ENCODE measurements at places on chromosomes 5 and 9.

GRCh38 chr9:132531710-132532570, 50.5 kb upstream of the BARHL1 start:
- no peak for DNase-seq

DNA sequence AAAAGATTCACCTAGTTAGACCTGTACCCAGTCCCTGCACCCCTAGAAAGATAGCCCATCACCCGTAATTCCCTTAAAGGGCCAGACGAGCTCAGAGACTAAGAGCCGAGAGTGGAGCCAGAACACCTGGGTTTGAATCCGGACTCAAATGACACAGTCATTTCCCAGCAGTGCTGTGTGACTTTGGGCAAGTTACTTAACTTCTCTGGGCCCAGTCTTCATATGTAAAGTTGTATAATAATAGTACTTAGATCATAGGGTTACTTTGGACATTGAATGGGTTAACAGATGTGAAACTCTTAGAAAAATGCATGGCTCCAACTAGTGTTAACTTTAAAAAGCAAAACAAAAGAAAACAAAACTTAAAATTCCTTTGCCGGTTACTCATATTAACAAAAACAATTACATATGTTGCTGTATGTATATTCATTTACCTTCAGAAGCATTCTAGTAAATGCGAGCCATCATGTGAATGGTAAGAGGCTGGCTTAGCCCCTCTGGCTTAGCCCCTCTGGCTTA, 40.4 kb upstream of the RASGRF2 start:
- no peak for DNase-seq

GRCh38 chr9:29575219-29575618, 2001.9 kb upstream of the C9orf72 start:
- DNase-seq: no peak

DNA sequence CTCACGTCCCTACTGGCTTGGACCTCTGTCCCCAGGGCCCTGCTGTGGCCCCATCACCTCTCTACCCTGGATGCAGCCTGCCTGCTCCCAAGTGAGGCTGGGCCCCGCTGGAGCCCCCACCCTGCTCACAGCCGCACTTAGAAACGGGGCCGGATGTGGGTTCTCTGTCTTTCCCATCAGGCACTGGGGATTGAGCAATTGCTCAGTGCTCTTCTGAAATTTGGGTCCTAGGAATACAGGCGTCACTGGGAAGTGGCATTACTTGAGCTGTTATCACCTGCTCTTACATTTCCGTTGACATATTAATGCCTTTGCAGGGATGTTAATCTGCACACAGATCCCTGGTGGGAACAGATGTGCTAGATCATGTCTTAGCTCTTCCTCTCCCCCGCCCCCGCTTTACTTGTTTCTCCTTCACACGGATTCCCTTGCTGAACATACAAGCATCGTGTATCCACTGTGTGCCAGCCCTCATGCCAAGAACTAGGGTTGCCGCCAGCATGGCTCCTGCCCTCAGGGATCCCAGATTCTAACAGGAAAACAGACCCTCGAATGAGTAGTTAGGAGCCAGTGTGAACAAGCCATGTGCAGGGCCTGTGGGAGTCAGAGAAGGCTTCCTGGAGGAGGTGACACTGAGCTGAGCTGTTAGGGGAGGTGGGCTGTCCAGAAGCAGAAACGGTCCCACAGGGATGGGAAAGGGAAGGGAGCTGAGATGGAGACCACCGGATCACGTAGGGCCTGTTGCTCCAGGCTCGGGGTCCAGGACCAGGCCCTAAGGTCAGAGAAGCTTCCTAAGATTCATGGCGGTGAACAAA, 65.1 kb downstream of the NEK6 start:
- DNase-seq: no peak

- DNase-seq: no peak
Measured at GRCh38 chr5:143678148-143678905, 133.6 kb upstream of the HMHB1 start.

DNA sequence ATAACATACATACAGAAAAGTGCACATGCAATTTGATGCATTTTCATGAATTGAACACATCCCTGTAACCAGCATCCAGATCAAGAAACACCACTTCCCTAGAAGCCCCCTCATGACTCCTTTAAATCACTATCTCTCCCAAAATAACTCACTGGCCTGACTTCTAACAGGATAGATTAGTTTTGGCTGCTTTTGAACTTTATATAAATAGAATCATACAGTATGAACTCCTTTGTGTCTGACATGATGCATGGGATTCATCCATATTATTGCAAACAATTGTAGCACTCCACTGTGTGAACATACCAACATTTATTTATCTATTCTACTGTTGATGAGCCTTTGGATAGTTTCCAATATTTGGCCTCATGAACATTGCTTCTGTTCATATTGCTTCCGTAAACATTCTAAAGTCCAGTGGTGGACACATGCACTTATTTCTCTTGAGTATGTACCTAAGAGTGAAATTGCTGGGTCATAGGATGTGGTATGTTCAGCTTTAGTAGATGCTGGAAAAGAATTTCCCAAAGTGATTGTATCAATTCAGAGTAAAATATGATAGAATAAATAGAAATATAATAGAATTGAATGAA, 148.7 kb upstream of the GDNF start:
- DNase-seq: no peak

DNA sequence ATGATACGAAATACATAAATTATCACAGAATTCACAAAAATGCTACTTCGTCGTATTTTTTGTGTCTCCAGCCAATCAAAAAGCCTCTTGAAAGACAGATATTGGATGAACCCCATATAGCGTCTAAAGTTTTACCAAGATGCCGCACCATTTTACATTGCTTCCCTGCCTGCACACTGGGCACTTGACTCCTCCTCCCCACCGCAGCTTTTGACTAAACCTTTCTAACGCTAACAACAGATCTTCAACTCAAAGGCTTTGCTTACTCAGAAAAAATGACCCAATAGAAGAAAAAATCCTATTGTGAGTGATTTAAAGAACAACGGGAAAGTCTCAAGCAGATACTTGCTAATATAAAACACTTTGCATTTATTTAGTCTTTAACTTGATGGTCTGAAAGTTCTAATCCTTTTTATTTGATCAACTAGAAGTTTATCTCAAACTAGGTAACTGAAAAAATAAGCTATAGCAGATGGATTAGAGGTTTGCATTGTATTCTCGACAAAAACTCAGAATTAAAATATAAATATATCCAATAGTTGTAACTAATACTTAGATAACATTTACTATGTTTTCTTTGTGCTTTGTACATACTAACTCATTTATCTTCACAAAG, 609.1 kb upstream of the DMAC1 start:
- no peak for DNase-seq

- no peak for DNase-seq
Measured at GRCh38 chr9:129250786-129251185, 72.7 kb upstream of the IER5L start.

- DNase-seq: no peak
Measured at GRCh38 chr5:103927739-103928138, 365.1 kb upstream of the NUDT12 start.

DNA sequence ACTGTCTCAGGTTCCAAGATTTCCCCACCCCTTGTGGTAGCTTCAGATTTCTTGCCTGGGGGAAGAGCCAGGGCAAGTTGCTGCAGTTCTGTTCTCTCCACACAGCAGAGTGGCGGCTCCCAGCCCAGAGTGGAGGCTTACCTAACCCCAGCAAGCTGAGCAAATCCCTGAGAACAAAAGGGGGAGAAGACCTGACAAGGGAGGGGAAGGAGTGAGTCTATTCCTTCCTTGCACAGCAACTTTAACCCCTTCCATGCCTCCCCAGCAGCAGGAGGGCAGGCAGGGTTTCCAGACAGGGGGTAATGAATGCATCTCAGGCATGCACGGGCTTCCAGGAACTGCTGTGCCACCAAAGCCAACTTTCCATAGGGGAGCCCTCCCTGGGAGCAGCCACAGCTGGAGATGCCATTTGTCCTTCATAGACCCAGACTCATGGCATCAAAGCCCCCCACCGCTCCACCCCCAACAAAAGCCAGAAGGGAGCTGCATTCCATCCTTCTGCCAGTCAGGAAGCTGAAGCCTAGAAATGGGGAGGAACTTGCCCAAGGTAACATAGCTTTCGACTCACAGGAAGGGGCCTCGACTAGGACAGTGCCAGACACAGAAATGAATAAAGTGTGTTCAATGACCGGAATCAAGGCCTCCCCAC, 28.8 kb upstream of the FAT2 start:
- DNase-seq: no peak

- no peak for DNase-seq
Measured at GRCh38 chr9:94985649-94986048, 259.1 kb downstream of the AOPEP start.

DNA sequence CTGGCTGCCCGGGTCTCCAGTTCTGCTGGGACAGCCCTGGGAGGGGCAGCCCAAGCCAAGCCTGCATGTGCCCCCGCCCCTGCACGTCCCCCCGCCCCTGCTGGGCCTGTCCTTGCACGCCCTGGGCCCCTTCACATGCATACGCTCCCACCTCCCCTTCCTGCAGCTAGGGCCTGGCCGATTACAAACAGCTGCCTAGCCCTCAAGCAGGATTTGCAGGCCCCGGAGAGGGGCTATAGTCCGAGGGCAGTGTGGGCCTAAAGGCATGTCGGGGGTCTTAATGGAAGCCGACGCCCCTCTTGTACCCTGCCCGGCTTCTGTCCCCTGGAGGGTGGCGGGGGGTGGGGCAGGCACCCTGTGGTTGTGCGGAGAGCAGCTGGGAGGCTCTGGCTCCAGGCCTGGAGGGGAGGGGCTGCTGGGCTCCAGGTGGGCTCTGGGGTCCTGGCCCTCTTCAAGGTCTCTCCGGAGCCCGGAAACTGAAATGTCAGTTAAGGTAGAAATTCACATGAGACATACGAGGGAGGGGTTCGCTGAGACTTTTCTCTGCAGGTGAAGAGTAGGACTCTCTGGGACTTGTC, 16.9 kb downstream of the COL5A1 start:
- DNase-seq: no peak

GRCh38 chr5:531101-531748, 7.0 kb upstream of the SLC9A3 start:
- DNase-seq: no peak
